SW 1271 (cell line): ENCODE measurements at places on chromosomes 6 and 20.
A peak's percentile ranks its signal among the peaks of the same experiment; 100 is the strongest.

- DNase-seq, result no peak
Measured at GRCh38 chr6:27743787-27744186, 168.4 kb downstream of the OR2B2 start.

GRCh38 chr20:46651091-46651962 is at the start of gene SLC13A3:
Gene SLC13A3 (minus strand): TSS chr20:46651459. CDS start chr20:46651421, 38 bp downstream.
- no peak for DNase-seq

DNA sequence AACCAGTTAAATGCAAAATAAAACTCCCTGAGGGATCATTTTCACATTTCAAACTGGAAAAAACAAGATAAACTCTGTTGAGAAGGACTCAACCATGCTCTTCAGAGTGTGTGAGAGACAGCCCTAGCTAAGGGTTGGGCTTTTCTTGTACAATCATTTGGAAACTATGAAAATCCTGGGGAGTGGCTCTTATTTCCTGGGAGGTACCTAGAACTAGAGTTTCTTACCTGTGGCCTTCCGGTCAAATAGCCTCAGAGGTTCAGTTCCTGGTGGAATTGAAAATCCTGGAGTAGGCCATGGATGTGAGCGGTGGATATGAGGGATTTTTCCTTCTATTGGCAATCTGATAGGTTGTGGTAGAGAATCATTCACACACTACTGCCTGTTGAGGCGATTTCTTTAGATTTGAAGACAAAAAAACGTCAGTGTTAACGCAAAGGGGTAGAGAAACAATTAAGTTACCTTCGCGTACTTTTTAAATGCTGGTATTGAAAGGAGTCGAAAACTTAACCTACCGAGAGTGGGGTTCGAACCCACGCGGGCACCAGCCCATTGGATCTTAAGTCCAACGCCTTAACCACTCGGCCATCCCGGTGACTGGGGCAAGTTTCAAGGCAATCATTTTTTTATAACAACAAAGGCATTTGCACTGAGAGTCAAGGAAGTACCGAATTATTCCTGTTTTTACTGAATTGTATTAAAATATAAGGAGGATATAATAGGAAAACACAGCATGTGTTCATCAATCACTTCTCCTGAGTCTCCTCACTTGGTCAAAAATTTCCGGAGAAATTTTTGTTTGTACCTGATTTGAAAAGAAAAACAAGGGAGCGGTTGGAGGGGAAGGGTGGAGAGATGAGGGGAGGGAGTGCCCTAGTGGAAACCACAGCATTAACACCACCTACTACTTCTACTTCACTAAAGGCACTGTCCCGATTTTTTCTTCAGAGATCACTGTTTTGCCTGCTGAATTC is 191.3 kb downstream of the OR2B2 start:
- DNase-seq, result no peak

DNA sequence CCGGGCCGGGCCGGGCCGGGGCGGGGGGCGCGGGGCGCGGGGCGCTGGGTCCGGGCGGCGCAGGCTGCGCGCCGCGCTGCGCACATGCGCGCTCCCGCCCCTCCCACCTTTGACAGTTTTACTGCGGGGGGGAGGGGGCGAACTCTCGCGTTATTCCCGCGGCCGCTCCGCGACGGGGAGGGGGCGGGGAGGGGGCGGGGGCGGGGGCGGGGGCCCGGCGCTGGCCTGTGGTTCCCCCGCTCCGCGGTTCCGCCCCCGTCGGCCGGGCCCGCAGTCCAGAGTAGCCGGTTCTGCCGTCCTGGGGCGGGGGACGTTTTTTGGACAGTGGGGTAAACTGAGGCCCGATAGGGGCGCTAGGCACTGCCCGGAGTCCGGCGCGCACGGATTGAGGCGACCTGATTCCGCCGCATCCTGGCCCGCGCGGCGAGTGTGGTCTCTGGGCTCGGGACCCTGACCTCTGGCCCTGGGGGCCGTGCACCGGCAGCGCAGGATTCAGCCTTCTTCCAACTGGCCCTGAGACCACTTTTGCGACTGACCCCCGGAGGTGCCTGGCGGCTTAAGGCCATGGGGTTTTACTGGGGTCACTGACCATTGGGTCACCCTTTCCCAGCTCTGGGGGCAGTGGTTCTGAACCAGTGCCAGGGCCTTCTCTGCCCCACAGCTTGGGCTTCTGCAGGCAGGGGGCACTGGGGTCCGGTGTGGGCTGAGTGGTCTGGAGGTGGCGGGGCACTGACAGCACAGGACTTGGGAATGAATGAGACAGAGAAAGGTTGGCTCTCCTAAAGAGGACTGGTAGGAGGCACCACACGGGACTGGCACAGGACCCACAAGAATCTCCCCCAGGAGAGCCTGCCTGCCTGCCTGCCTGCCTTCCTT is at the start of gene ZNF512B:
Gene ZNF512B, minus strand, starts transcription at position 93 of the 876 bp plus-strand sequence. CDS start 1,980 bp downstream, outside the sequence.
- peak; percentile 51 for DNase-seq

- no peak for DNase-seq
Measured at GRCh38 chr6:73719046-73719445, 23.0 kb downstream of the CD109 start.

- no peak for DNase-seq
Measured at GRCh38 chr20:53581444-53582250, 12.0 kb downstream of the ZNF217 start.

DNA sequence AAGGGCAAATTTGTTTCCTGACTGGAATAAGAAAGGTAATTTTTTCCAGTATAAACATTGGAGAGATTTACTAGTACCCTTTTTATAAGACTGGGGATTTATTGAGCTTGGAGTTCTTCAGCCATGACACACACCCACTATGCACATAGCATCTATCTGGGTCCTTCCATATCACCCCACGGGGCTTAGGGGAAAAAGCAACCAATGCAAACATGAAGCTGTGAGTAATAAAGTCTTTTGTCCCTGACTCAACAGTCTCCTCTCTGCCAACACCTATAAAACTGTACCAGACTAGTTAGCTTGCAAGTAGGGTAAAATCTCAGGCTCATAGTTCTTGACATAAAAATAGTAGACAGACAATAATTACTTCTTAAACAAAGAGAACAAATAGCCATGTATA is 23.4 kb downstream of the COL21A1 start:
- no peak for DNase-seq

GRCh38 chr6:40992746-40993145 is 46.3 kb downstream of the UNC5CL start:
- no peak for DNase-seq

GRCh38 chr6:55916188-55916587 is 40.8 kb upstream of the BMP5 start:
- no peak for DNase-seq

DNA sequence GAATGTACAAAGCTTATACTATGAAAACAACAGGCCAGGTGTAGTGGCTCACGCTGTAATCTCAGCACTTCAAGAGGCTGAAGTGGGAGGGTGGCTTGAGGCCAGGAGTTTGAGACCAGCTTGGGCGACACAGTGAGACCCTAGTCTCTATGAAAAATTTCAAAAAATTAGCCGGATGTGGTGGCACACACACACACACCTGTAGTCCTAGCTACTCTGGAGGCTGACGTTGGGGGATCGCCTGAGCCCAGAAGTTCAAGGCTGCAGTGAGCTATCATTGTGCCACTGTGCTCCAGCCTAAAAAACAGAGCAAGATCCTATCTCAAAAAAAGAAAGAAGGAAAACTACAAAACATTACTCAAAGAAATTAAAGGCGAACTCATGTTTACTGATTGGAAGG is 7.3 kb upstream of the ASF1A start:
- DNase-seq, result no peak

- no peak for DNase-seq
Measured at GRCh38 chr6:53014063-53014462, 19.0 kb upstream of the GSTA4 start.

- DNase-seq, result no peak
Measured at GRCh38 chr20:3223994-3224680, 14.8 kb downstream of the ITPA start.

GRCh38 chr20:9739991-9740390 is 98.9 kb downstream of the PAK5 start:
- DNase-seq, result no peak

GRCh38 chr6:56794421-56794820 is 151.7 kb upstream of the DST start:
- DNase-seq, result no peak

DNA sequence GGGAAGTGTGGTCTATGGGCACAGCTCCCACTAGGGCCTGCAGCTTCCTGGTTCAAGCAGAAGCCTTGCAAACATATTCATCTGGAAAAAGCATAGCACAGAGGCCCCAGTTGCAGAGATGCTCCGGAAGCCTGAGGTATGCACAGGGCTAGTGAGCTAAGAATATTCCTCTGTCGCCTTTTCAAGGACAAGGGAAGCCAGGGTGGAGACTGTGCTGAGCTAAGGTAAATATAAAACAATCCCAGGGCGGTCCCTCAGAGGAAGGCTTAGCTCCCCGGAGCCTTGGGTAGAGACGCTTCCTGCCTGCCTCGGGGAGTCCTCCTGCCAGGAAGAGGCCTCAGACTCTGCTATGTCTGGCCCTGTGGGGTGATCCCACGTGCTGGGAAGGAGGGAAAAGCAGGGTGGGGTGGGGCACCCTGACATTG is 134.8 kb upstream of the FOXA2 start:
- no peak for DNase-seq

GRCh38 chr6:63649269-63649668 is 13.7 kb downstream of the PHF3 start:
- DNase-seq, result no peak

DNA sequence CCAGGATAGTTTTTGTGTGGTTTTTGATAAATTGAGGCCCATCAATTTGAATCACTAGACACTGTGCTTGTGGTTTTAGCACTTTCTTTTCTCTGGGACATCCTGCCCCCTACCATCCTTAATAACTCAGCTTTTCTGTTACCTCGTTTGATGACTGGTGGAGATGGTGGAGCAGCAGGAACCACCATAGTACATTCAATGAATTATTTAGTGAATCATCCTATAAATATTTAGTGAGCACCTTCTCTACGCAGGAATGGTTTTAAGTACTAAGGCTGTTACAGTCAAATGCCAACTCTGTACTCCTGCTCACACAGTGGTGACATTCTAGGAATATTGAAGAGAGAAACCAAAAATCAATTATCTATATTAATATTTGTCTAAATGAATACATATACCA is 585.2 kb downstream of the HAO1 start:
- DNase-seq, result no peak

GRCh38 chr20:62772103-62772611 is 24.1 kb upstream of the MRGBP start:
- no peak for DNase-seq
